ENCODE measurements at places on chromosomes 16 and 17.

DNA sequence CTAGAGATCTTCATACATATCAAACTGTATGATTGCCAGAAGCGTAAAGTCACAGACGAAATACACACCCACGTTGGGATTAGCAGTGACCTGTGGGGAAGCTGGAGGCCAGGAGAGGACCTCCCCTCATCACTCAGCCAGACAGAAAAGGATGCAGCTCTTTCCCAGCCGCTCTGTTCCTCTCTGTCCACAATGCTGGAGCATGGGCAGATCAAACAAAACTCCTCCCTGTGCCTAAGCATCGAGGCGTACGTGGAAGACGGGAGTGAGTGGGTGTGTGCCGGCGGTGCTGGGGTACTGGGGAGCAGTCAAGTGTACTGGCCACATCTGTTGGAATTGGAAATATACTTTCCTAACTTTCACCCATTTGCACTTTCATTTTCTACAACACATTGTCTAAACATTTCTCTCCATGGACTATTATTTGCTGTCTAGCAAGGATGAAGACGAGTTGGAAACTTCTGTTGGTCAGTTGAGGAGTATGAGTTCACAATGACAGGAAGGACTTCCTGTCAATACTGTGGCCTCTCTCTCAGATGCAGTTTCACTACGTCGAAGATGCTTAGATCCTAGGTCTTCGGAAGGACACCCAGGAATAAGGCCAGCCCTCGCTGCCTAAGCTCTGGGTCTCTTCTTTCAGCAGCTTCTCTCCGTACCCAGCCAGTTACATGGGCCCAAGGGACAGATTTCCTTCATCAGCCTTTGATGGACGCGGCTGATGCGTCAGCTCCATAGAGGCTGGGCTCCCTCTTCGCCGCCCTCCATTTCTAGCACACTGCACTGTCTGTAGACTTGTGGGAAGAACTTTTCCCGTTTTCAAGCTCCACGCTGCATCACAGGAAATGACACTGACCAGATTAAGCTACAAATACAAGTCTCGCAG lies 30.6 kb upstream of the ENDOV start:
- DNase-seq = no peak

DNA sequence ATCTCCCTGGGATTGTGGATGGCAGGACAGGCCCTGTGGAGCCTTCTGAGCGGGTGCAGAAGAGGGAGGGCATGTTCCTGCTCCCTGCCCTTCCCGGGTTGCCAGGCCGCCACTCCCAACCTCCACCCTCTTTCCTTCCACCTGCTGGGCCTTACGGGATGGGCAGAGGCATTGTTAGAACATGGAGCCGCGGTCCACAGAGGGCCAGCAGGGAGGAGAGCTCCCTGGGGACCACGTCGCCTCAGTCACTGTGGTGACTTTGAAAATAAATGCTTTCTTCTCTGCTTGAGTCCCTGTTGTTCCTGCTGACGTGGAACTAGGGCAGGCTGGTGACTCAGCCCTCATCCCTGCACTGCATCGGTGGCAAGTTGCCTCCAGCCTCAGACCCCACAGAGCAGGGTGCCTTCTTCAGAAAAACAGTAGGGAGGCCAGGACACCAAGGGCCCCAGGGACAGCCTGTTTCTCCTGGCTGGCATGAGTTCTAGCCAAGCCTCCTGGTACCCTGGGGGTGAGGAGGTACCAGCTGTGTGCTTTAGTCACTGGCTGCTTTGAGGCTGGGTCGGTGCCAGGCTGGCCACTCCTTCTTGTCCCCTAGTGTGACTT lies 224.9 kb downstream of the SEC14L1 start:
- peak; percentile 92 for DNase-seq

DNA sequence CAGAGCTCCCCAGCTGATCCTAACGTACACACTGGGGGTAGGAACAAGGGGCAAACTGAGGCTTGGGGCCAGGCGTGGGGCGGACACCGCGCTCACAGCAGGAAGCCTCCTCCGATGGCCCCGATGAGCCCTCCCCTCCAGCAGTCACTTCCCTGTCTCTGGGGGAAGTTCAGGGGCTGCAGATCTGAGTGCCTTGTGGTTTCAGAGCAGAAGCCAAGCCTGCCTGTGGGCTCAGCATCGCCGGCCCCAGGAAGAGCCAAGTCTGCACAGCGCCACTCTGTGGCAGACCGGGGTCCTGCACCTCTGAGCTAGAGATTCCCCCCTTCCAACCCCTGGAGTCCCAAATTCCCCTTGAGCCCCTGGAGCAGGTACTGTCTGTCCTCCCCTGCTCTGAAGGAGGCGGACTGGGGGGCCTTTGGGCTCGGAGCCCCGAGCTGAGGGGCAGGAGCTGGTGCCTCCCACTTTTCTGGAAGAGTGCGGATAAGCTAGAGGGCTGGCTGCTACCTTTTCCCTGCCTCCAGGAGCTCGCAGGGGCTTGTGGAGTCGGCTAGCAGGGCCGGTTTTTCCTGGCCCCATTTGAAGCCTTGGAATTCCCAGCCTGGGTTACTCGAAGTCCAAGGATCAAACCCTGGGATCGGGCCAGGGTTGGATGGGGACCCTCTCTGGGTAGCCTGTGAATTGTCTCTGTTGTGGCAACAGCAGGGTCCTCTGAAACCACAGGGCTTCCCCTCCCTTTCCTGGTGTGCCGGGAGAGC lies 2.9 kb downstream of the GSE1 start:
- peak; percentile 79 for DNase-seq

DNA sequence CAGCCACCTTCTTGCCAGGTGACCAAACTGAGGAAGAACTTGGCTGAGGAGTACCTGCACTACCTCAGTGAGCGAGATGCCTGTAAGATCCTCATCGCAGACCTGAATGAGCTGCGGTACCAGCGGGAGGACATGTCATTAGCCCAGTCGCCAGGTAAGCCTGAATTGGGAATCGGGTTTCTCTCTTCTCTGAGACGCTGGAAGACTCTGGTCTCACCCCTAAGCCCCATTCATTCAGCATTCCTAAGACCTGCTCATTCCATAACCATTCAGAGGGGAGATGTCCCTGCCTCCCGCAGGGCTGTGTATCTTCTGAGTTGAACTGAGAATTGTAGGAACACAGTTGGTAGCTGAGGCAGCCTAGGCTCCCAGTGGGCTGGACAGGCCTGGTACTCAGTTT lies 17.0 kb upstream of the THAP11 start:
- no peak for DNase-seq

DNA sequence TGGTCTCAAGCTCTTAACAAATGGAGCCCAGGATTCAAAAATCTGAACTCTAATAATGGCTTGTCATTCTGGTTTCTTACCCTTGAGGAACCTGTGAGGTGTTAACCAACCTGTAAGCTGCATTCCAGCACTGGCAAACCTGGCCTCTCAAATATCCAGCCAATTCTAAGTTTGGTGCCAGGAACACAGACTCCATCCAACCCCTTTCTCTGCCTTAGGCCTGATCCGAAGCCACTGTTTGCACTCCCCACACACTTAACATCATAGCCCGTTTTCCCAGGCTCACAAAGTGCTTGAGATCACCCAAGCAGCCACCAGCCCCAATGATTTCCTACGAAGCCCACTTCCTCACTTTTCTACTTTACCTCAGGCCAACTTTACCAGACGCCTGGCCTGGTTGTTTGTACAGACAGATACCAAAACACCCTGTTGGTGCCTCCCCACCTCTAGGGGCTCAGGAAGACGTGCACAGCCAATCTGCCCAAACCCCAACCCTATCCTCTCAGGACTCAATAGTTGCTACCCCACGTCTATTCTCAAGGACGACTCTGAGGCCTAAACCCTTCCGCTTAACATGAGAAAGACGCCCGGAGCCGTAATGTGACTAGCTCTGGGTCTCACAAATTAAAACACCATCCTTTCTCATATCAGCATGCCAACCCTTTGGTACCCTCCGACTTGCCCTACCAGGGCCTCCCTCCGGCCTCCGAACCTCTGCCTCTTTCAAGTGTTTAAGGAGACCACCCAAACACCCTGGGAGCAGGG lies 3.2 kb upstream of the PER1 start:
- no peak for DNase-seq

DNA sequence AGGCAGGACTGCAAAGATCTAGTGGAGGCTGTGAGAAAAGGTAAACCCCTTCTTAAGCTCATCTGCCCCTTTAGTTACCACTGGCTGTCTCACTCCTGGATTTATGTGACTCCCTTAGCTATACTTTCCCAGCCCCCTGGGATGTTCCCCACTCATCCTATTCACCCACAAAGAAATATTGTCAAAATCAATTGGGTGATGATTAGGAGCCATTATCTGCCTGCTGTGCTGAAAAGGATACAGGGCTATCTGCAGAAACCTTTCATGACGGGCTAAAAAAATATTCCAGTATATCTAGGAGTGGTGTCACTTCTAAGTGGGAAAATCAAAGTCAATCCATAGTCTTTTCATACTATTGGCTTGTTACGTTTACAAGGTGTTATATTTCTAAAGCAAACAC lies 8.0 kb upstream of the GNAO1 start:
- DNase-seq = no peak

- no peak for DNase-seq
These were observed 13.1 kb downstream of the CFAP20 start for GRCh38 chr16:58116081-58116480.

GRCh38 chr17:16407911-16408588 lies 7.3 kb upstream of the TRPV2 start:
- DNase-seq = peak; percentile 65

DNA sequence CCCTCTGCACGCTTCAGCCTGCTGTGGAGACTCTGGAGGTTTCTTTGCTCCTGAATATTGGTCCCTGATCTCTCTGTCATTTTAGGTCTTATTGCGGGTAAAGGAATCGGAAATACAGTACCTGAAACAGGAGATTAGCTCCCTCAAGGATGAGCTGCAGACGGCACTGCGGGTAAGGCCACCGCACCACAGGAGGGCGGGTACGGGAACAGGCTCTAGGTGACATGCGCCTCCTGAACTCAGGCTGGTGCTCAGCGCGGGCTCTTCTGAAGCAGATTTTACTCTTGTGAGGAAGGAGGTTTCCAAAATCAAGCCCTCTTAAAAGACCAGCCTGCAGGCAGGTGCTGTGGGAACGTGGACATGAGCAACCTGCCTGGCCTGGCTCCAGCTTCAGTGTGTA lies 29.8 kb downstream of the PLD6 start:
- DNase-seq = no peak

- DNase-seq = no peak
These were observed 12.1 kb downstream of the ABCA3 start for GRCh38 chr16:2328428-2328827.

GRCh38 chr16:22684574-22685458 lies 129.1 kb upstream of the HS3ST2 start:
- peak; percentile 29 for DNase-seq

- DNase-seq = no peak
These were observed 111.2 kb downstream of the ARHGAP44 start for GRCh38 chr17:12900474-12900873.

- no peak for DNase-seq
These were observed 22.3 kb upstream of the PABPN1L start for GRCh38 chr16:88888461-88889387.

DNA sequence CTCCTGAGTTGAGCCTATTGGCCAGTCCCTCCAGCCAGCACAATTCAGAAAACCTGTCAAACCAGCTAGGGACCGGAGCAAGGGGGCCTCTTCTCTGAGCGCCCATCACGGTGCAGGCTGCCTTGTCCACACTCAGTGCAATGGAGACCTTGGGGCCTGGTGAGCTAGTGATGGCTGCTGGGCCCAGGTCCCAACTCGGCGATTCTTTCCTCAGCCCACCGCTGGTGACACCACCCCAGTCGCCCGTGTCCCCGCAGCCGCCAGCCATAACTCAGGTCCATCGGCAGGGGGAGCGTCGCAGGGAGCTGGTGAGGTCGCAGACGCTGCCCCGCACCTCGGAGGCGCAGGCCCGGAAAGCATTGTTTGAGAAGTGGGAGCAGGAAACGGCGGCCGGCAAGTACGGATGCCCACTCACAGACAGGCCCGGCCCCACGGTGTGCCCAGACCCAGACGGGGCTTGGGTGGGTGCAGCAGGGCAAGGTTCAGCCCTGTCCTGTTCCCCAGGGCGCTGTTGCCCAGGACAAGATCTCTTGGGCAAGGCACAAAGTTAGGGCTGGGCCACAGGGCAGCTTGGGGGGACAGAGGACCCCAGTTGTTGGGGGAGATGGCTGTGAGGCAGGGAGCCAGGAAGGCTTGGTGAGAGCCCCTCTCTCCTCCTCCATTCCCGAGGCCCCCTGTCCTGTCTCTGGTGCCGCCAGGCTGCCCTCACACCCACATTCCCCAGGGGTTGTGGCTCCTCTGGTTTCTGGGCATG lies 10.8 kb downstream of the SMTNL2 start:
- no peak for DNase-seq
